ENCODE measurements at places on chromosomes 13 and 19.

DNA sequence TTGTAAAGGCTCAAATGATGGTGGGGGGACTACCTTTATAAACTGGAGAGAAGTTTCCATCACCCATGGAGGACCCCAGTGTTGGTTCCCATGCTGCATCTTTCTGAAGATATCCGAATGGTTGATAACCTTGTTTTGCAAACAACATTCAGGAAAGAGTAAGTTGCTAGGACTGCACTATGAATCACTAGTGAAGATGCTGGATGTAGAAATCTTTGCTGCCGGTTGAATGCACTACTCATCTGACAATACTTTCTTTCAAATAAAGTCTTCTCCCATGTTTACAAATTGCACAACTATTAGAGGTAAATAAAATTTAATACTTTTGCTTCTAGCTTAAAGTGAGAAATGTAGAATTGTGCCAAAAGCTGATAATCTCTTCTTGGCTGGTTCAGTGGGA is 198.4 kb upstream of the SLITRK6 start:
- no peak for DNase-seq

- DNase-seq, result peak; percentile 63
Observed at GRCh38 chr13:113647351-113648215, 10.4 kb downstream of the ATP4B start.

DNA sequence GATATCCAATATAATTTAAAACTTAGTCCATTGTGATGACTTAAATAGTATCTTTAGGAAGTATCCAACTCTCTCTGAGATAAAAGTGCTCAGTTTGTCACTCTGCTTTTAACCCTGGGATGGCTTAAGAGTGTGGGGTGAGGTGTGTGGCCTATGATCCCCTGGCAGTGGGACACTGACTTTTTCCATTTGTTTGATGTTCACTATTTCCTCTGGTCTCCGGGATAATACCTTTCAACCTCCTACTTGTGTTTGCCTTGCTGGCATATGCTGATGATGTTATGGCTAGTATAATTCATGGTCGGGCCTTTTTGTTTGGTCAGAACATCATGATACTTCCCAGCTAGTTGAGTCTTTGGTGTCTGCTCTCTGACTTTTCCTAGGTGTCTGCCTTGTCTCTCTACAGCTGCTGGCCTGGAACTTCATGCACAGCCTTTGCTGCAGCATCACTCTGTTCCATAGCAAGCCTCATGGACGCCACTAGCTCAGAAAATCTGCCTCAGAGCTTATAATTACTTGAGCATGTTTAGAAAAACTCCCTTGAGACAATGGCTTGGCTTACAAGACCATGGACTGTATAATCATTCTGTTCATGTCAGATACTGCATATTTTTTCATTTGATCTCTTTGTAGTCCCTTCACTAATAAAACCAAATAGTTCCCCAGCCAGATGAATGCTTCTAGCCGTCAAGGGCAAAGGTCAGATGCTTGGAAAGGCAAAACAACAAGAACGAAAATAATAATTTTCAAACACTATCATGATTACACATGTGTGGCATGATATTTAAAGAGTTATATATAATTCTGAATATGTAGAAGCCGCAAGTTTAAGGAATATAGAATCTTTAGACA is 75.2 kb downstream of the WDFY2 start:
- DNase-seq, result no peak

DNA sequence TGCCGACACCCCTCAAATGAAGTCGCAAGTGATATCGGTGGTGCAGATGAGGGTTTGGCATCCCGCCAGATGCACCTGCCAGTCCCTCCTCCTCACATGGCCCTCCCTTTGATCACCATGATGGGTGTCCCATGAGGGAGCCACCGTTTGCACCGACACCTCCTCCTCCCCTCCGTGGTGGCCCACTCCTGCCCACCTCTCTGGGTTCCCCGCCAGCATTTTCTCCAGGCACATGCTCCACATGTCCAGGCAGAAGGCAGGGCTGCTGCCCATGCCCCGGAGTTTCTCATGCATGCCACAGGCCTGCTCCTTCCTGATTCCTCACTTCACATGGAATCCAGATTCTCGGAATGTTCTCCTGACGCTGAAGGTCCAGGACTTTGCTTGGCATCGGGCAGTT is 49.3 kb downstream of the COL4A2 start:
- DNase-seq, result no peak

- no peak for DNase-seq
Observed at GRCh38 chr13:59277106-59277505, 886.6 kb downstream of the DIAPH3 start.

GRCh38 chr13:113636266-113636963 is 21.6 kb downstream of the ATP4B start:
- DNase-seq, result no peak

DNA sequence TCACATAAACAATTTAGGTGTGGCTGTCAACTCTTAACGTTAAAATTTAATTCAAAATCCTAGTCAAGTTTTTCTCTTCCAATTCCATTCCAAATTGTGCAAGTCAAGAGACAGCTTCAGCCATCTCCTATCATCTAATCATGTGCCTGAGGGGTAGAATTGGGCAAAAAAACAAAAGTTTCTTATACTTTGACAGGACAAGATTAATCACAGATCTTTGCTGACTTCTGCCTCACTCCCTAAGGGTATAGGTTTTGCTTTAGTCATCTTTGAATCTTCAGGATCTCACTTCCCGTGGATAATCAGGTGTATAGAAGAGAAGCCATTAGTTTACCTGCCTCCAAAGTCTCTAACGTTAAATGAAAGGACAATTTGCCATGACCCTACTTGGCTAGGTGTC is 24.6 kb downstream of the RNF17 start:
- no peak for DNase-seq

GRCh38 chr19:8611391-8611876 is 919 bp upstream of the ADAMTS10 start:
- no peak for DNase-seq

- DNase-seq, result no peak
Observed at GRCh38 chr19:50882188-50882587, 8.9 kb downstream of the KLK2 start.

DNA sequence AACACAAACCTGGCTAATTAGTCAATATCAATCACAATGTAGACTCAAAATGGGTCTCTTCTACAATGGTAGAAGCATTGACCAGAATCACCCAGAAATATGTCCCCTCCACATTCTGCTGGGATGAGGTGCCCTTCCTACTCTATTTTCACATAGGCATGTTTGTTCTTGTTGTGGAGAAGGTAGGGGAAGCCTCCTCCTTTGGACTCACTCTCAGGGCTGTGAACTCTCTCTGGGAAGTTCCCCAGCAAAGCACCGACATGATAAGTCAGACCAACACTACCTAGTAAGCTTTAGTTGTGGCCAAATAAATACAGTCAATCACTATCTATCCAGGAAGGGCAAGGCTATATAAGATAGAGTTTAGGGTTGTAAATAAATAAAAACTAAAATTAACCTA is 194.5 kb upstream of the UBL3 start:
- DNase-seq, result no peak

DNA sequence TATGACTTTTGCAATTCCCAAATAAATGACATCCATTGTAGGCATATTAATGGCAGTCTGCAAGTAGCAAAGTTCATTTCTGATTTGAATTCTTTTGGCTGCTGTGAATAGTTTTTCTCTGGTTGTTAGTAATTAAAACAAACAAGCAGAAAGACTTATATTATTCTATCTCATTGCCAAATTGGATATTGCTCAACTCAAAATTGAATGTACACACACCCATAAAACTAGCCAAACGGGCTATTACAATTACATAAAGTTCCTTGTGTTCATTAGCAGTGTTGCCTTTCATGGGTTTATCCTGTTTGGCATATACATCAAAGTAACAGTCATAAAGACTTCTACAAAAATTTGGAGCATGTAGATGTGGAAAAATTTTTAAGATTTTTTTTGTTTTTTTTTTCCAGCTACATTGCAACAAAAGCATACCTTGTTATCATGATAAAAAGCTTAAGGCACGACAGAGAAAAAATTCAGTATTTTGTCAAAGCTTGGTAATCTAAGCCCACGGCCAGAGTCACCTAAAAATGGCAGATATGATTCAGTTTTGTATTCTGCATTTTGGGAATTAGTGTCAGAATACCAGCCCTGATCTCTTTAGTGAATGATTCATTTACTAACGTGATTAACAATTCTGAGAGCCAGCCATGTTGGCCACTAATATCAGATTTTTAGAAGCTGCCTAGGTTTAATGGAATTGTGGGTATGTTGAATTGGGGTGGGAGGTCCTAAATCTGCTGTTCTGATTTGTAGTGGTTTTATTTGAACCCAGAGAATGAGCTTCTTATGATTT is 108.4 kb downstream of the KLF5 start:
- DNase-seq, result no peak

DNA sequence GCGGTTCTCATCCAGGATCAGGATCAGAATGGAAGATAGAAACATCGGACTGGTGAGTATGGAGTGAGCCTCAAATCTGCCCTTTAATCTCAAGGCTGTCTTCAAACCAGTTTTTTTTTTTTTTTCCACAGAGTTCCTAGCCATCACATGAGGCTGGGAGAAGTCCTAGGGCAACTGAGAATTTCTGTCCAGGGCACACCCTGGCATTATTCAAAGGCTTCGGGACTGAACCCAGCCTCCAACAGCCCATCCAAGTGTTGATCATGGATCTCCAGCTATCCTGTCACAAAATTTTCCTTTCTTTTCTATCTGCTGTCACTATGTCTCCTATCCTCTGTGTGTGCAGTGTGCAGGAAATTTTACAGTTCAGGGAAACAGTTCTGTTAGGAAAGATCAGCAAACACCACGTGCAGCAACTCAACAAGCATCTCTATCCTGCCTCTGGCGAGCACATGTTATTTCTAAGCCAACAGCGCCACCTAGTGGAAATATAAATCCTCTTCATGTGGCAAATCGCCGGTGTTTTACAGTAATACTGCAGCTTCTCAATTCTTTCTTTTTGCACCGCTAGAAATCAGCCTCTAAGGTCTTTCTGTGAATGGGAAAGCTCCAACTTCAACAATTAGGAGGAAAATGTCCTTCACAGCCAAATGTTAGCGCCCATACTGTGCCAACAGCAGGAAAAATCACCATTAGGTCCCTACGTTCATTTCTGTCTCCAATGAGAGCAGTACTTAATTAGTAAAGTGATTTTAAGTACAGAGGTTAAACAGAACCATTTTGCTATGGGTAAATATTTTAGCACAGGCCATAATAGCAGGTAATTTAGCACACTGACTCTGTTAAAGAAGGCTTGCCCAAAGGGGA is 21.4 kb upstream of the ZNF181 start:
- DNase-seq, result peak; percentile 23

- no peak for DNase-seq
Observed at GRCh38 chr19:6421075-6422014, 3.3 kb downstream of the KHSRP start.

Measured in NCI-H1436 treated with DMSO at 0.1 percent for 48 hours (cell line).